ENCODE measurements at places on chromosomes 2 and 18.

DNA sequence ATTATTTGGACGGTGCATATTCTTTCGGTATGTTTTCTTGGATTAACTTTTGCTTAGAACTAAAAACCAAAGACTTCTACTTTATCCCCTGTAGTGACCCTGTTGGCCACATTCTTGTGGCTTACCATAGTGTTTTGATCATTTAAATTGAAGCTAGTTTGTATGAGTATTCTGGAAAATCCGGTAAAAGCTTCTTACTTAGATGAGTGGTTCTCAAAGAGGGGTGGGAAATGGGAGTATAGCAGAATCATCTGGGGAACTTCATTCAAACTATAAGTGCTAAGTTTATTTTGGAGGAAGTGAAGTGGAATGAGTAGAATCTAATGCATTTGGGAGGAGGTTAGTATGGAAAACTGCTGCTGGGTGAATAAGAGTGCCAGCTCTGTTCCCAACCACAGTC, 3.8 kb downstream of the PPP1CB start:
- no peak for DNase-seq

DNA sequence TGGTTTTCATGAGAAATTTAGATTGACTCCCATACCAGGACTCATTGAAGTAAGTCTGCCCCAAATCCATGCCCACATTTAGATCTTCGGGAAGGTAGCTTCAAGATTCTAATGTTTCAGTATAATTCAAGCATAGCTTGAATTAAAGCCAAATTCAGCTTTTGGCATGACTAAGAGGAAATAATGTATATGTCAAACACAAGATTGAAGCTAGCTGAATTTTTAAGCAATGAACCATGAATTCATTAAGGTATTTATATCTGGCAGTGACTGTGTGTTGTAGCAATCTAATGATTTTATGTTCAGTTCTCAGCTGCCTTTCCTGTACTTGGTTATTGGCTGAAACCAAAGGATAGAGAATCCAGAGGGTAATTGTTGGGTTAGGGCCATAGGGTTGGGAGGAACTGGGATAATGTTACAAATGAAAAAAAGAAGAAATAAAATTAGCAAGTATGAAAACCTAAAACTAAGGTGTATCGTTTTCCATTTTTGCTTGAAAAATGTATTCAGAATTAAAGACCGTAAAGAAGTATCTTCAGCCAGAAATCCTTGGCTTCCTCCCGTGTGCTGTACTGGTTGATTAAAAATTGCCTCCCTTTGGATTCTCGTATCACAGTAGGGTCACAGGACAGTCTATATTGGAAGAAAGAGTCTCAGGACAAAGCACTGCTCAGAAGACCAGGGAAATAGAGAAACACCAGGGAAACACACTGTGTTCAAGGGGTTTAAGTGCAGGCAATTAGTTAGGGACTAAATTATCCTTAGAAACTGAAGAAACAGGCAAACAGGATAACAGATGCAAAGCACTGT, 119.0 kb upstream of the FN1 start:
- no peak for DNase-seq

DNA sequence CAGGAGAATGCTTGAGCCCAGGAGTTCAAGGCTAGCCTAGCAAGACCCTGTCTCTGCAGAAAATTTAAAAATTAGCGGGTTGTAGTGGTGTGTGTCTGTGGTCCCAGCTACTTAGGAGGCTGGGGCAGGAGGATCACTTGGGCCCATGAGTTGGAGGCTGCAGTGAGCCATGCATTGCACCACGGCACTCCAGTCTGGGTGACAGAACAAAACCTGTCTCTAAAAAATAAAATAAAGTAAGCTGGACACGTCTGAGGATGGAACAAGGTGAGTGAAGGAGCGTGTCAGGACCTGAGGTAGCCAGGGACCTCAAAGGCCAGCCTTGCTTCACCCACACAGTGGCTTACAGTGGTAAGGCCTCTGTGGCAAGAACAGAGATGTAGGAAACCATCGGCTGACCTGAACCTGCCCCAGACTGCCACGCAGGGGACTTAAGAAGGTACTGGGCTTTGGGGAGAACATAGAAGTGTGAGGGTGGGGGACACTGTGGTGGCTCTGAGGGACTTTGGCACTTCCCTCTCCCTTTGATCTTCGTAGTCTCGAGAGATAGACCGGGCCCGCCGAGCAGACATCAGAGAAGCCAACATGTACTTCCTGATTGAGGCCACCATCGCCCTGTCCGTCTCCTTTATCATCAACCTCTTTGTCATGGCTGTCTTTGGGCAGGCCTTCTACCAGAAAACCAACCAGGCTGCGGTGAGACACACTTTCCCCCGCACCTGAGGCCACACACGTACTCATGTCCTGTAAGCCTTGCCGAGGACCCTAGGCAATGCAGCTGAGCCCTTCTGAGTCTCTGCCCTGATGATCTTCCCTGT, 7.5 kb downstream of the SLC11A1 start:
- DNase-seq, result no peak

DNA sequence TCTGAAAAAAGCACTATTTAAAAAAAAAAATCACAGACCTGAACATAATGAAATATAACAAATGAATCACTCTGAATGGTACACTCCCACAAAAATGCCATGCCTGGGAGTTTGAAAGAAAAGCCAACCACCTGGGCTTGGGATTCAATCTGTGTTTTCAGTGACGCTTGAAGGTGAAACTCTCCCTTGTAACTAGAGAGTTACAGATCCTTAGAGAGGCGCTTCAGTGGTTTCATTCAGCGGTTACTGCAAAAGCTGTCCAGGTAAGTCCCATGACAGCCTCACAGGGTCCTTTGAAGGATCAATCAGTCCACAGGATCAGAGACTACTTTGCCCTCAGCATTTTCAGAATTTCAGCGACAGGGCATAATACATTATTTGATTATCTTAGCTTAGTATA, 627.3 kb downstream of the IRS1 start:
- DNase-seq, result no peak

DNA sequence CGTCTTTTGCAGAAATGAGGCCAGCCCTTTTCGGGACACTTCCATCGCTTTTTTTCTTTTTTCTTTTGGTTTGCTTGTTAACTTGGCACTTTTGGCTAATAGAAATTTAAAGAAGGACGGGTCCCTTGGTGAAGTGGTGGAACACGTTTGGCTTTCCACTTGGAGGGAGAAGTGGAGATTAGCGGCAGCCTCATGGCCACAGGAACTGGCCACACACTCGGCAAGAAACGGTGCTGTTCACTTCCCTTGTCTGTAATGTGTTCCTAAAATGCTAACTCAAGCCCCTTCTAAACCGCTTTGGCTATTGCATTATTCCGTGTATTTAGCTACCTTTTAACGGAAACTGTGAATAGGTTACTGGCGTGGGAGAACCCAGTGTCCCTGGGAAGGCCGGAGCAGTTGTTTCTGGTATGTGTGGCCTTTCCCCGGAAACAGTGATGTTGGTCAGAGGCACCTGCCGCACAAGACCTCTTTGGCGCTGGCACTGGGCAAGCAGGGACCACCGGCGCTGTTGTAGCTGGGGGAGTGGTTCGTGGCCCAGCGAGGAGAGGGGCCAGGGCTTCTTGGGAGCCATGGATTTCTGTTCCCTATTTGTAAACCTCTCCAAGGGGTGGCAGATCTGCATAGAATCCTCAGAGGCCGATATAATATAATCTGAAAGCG, 981 bp downstream of the RAMP1 start:
- no peak for DNase-seq

GRCh38 chr2:137939026-137939425, 25.2 kb upstream of the HNMT start:
- no peak for DNase-seq

- no peak for DNase-seq
Observed at GRCh38 chr2:242038166-242038927, 168.8 kb downstream of the RTP5 start.

DNA sequence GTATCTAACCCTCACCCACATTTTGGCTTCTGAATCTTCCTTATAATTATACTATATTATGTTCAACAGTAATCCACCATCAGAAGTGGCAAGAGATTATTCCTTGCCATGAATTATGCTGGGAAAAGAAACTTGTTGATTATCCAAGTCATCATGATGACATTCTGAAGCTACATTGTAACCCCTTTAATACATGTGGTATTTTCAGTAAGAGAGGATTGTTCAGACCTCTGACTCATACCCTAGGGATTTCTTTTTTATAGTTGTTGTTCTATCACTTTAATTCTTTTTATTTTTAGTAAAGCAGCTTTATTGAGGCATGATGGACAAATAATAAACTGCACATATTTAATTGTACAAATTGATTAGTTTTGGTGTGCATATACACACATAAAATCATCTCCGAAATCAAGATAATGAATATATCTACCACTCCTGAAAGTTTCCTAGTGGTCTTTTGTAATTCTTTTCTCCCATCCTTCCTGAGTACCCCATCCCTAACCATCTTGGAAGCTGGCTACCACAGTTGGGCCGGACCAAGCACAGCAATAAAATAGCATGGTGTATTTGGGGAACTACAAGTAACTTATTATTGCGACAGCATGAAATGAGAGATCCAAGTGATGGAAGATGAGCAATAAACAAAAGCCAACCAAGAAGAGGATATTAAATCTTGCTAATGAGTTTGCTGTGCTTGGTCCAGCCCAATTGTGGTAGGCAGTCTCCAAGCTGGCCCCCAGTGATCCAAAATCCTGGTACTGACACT, 159.9 kb downstream of the BARD1 start:
- DNase-seq, result no peak

DNA sequence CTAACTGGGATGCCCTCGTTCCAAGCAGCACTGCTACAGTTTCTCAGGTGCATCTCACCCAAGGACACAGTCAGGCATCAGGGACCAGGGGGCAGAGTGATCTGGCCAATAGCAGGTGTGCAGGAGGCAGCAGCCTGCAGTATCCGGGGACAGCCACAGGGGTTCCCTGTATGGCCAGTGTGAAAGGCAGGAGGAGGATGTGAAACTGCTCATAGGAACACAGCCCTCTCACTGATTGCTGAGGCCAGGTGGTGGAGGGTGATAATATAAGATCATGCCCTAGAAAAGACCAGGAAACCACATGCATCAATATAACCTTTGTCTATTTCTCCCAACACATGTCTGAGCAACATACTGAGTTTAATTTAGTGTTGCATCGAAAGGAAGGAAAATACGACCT, 112.7 kb upstream of the TACR1 start:
- no peak for DNase-seq

GRCh38 chr2:238888781-238889180, 40.9 kb downstream of the TWIST2 start:
- no peak for DNase-seq

DNA sequence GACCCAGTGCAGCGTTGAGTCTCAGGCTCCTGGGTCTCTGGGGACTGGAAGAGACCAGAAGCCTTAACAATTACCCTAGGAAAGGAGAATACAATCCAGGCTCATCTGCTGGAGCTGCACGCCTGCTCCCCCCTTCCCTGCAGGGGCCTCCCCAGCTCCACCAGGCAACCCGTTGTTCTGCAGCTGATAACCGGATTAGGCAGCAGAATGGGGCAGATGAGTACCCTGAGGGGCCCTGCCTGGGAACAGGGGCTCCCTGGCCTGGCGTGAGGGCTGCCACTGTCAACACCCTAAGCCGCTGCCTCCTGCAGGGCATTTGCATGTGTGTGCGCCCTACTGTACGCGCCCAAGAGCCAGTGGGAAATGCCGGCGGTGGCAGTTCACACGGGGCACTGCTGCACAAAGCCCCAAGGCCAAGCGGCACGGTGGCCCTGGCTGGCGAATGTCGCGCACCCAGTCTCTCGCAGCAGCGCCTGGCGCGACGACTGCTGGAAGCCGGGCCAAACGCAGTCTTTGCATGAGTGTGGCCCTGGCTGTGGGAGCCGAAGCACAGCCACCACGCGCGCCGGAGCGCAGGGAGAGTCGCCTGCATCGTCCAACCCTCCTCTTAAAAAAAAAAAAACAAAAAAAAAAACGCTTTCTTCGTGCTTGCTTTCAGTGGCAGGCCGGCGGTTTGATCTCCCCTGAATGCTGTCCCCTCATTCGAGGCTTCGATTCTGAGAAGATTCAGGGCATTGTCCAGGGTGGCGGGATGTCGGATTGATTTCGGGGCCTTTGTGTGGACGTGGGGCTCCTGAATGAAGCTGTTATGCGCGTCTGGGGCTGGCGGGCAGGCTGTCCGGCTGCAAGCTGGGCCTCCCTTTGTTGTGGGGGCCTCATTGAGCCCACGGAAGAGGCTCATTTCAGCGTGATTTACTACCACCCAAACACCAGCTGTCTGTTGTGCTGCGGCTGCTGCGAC, 63.8 kb downstream of the SETBP1 start:
- DNase-seq, result no peak

- no peak for DNase-seq
Observed at GRCh38 chr2:11365096-11365879, 20.9 kb upstream of the ROCK2 start.

- DNase-seq, result no peak
Observed at GRCh38 chr2:122028371-122029100, 273.1 kb downstream of the TSN start.

- no peak for DNase-seq
Observed at GRCh38 chr2:187543488-187543887, 10.7 kb downstream of the TFPI start.

DNA sequence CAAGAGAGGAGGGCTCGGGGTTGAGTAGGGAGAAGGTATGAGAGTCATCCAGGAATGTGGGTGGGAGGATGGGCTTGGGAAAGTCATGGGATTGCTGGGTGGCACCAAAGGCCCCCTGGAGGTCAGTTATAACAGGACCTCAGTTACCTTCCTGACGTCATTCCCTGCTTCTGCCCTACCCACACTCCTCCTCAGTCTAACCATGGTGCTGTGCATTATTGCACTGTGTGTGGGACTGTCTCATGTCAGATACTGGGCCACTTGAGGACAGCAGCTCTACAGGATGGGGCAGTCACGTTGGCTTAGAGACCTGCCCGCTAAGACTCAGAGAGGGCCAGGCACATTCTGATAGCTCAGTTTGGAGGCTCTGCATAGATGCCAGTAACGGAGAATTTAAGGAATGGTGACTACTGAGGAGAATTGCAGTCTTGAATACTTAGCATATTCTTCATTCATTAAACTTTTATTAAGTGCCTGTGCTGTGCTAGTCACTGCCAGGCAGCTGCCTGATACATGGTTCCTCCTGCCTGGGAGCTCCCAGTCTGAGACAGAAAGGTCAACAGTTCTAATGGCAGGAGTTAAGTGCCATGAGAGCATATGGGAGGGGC, 90.5 kb downstream of the LAMA3 start:
- DNase-seq, result no peak

GRCh38 chr2:224608104-224608503, 22.9 kb upstream of the CUL3 start:
- DNase-seq, result no peak

DNA sequence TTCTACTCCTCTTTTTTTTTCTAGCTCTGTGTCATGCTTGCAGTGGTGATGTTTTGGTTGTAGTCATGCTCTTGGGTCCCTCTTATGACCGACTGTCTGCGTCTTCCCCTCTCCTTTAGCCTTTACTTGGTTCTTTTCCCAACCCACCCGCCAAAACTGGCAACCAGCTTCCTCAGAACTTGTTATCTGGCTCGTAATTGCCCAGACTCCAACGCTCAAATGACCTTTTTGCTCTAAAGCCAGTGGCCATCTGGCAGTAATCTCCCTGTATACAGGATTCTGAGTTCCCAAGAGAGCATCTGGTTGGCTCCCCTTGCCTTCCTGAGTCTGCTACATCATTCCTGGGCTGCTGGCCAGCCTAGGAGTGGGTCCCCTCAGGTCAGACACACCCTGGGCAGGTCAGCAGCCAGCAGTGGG, 147.2 kb downstream of the MGAT5 start:
- no peak for DNase-seq

- no peak for DNase-seq
Observed at GRCh38 chr2:182717416-182717815, 1.4 kb downstream of the DNAJC10 start.

Measured in stimulated activated CD8-positive, alpha-beta memory T cell treated with anti-CD3 and anti-CD28 coated beads, Interleukin-7, amount 100 ng/mL, for 1 hour (primary cell).